Activated CD4-positive, alpha-beta T cell treated with anti-CD3 and anti-CD28 coated beads for 36 hours (primary cell): ENCODE measurements at places on chromosomes 1 and 21. TPM values are rescaled to one million over a fixed set of nuclear protein-coding genes. Genes with fewer than 3 reads are reported as not detected.

GRCh38 chr21:21688889-21689288 is 690.7 kb downstream of the NCAM2 start:
- H3K4me1 ChIP-seq: no peaks in the 10 kb centered on the region
- DNase-seq: peak; percentile 8
- H3K4me3 ChIP-seq: no peak overlapping the region
- H3K36me3 ChIP-seq: no peaks in the 10 kb centered on the region
- no peaks in the 10 kb centered on the region for H3K27me3 ChIP-seq

GRCh38 chr1:30995990-30996612 is 69.4 kb downstream of the PUM1 start:
- no peak for DNase-seq
- H3K27ac ChIP-seq: no peak overlapping the region
- no peak overlapping the region for H3K4me3 ChIP-seq
- H3K4me1 ChIP-seq: peaks cover 49% of the 10 kb centered on the region

DNA sequence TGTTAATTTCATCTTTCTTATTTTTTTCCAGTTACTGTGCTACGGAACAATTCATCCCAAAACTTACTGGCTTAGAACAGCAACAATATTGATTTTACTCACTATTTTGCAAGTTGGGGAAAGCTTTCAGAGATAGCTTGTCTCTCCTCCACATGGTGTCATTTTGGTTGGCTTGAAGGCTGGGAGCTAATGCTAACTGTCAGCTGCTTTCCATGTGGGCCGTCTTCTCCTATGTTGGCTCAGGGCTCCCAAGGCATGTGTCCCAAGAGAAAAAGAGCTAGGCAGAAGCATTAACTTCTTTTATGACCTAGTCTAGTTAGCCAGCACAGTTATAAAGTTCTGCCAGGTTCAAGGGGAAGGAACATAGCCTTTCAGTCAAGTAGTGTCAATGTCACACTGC is 33.9 kb upstream of the CASQ2 start:
- no peak overlapping the region for H3K27ac ChIP-seq
- H3K36me3 ChIP-seq: no peaks in the 10 kb centered on the region
- DNase-seq: no peak

Gene ABL2
- 8.4 TPM for total RNA-seq

GRCh38 chr21:41289431-41289830 is 27.2 kb upstream of the FAM3B start:
- H3K27ac ChIP-seq: no peak overlapping the region
- no peak for DNase-seq
- no peaks in the 10 kb centered on the region for H3K36me3 ChIP-seq
- peaks cover 6% of the 10 kb centered on the region for H3K4me1 ChIP-seq

Gene CTTNBP2NL
- 3.3 TPM for total RNA-seq

DNA sequence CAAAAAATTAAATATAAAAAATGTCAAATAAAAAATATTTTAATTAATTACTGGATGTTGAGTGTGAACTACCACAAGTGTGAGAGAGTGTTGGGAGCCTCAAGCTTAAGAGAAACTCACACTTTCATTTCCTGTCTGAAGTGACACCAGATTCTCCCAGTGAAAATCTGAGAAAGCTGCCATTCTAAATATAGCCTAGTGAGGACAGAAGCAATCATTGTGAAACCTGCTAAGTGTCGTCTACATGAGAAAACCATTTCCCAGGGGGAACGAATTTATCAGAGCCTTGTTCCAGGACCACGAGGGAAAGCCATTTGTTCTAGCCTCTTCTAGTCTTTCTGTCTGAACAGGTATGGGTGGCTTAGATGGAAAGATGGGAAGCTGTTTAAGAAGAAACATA is 329.3 kb upstream of the PRMT6 start:
- H3K4me3 ChIP-seq: no peak overlapping the region
- DNase-seq: no peak
- no peaks in the 10 kb centered on the region for H3K27me3 ChIP-seq

Gene PRR9
- not detected for total RNA-seq

DNA sequence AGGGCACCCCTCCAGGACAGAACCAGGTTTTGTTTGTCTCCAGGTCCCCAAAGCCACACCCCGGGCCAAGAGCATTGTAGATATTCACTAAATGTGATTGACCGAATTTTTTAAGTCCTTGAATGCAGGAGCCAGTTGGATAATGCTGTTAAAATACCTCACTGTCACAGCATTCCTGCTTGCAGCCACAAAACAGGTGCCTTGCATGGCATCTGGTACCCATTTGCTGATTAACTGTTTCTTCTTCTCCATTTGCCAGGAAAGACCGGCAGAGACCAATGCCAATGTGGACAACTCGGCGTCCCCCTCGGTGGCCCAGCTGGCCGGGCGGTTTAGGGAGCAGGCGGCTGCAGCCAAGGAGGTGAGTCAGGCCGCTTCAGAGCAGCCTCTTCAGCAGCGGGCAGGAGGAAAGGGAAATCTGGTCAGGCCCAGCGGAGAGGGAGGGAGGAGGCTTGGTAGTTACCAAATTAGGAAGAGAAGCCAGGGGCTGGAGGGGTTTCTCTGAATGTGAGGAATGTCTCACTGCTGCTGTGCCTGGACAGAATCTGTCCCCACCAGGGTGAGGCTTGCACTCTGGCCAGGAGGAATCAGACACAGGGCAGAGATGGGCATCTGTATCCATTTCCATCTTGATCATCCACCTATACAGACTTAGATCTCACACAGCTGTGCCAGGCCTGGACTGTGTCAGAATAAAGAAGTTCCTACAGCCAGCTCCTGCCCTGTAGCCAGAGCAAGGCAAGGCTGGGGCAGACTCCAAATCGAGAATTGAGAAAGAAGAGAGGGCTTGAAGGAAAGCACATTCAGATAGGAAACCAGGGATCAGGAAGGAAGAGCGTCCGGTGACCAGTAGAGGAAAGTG is 37.9 kb upstream of the MPZL1 start:
- peak overlapping the region; percentile 42 for H3K27ac ChIP-seq
- H3K4me3 ChIP-seq: no peak overlapping the region
- no peaks in the 10 kb centered on the region for H3K27me3 ChIP-seq

- DNase-seq: no peak
- no peaks in the 10 kb centered on the region for H3K36me3 ChIP-seq
- H3K27me3 ChIP-seq: peaks cover 8% of the 10 kb centered on the region
- no peak overlapping the region for H3K27ac ChIP-seq
Observed at GRCh38 chr1:14437417-14437918, 161.0 kb upstream of the KAZN start.

Gene SLFNL1
- total RNA-seq: 0.14 TPM

- no peak for DNase-seq
- H3K4me3 ChIP-seq: no peak overlapping the region
- H3K4me1 ChIP-seq: no peaks in the 10 kb centered on the region
Observed at GRCh38 chr1:97190326-97190725, 468.7 kb downstream of the PTBP2 start.

- no peak overlapping the region for H3K27ac ChIP-seq
- H3K36me3 ChIP-seq: no peaks in the 10 kb centered on the region
- peak; percentile 91 for DNase-seq
- peaks cover 7% of the 10 kb centered on the region for H3K4me1 ChIP-seq
Observed at GRCh38 chr1:904310-904950, 19.3 kb upstream of the SAMD11 start.

Gene MFN2
- 71.6 TPM for total RNA-seq

DNA sequence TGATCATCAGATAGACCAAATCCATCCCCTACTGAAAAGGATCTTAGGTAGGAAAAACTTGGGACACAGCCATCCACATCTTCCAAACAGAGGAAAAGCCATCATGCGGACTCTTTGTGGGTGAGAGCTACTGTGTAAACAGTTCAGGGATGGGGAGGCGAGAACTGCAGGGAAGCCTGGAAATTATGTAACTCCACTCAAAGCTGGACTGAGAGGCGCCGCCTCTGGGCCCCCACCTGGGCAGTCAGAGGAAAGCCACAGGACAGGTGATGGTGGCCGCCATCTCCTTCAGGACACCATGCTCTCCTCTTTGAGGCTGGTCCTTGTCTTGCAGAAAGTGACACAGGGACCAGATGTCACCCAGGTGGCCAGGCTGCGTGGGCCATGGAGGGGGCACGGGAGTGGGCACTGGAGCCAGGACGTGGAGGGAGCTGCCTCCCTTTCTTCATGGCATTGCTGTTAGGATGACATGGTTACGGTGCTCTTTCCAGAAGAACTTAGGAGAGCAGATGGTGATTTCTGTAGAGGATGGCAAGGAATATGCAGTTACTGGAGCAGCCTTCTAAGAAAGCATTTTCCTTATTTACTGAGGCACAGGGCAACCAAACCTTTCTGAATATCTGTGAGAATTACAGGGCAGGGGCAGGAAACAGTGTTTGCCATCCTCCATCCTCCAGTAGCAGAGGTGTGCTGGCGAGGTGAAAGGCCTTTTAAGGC is 32.0 kb upstream of the TDRD10 start:
- no peak overlapping the region for H3K27ac ChIP-seq
- peaks cover 39% of the 10 kb centered on the region for H3K4me1 ChIP-seq
- H3K36me3 ChIP-seq: peaks cover 2% of the 10 kb centered on the region

Gene MCOLN2
- total RNA-seq: 32.9 TPM

Gene MYOM3
- not detected for total RNA-seq

DNA sequence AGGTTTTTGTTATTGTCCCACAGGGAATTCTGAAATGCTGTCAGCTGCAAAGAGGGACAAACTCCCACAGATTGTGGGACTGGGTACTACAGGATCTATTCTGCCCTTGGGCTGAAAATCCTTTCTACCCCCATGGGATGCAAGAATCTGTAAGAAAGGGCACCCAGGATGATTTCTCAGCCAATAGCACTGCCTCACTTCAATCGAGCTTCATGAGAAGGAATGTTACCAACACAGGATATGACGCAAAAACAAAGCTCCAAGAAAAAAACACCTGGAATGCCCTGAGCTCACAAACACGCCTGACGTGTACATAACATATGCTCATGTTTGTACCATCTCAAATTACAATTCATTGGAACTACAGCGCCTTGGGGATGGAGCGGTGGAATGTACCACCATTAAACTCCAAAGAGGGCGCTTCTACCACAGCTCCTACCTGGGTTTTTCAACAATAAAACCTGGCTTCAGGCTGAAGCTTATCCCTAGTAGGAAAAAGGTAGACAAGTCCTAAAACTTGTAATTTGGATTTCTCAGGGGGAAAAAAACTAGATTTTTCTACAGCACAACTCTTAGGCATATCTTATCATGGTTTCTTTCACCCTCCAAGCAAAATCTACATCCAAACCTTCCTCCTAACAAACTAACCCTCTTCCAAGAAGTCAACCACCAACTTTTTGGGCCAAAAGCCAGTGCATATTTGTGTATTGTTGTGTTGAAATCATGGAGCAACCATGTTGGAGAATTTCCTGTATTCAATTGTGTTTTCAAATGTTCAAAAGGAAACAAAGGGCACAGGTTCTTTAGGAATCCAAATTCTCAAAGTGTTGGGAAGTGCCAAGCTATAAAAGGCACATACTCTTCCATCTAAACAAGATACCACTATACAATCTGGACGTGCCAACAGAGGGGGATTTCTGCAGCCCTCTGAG is 78.9 kb downstream of the TGFBR3 start:
- peaks cover 60% of the 10 kb centered on the region for H3K4me1 ChIP-seq
- DNase-seq: no peak
- no peak overlapping the region for H3K27ac ChIP-seq
- no peaks in the 10 kb centered on the region for H3K36me3 ChIP-seq
- peaks cover 1% of the 10 kb centered on the region for H3K27me3 ChIP-seq

Gene FUCA1
- 4.5 TPM for total RNA-seq

Gene FCRL2
- not detected for total RNA-seq

GRCh38 chr1:246157516-246157915 is 349.6 kb downstream of the SMYD3 start:
- no peak overlapping the region for H3K27ac ChIP-seq
- no peaks in the 10 kb centered on the region for H3K4me1 ChIP-seq
- no peaks in the 10 kb centered on the region for H3K27me3 ChIP-seq
- DNase-seq: no peak
- H3K4me3 ChIP-seq: no peak overlapping the region

- H3K27ac ChIP-seq: no peak overlapping the region
- no peak overlapping the region for H3K4me3 ChIP-seq
- DNase-seq: no peak
- peaks cover 2% of the 10 kb centered on the region for H3K4me1 ChIP-seq
- no peaks in the 10 kb centered on the region for H3K36me3 ChIP-seq
- H3K27me3 ChIP-seq: peaks cover 2% of the 10 kb centered on the region
Observed at GRCh38 chr1:206839006-206839560, 26.3 kb upstream of the IL20 start.

- no peaks in the 10 kb centered on the region for H3K36me3 ChIP-seq
- no peaks in the 10 kb centered on the region for H3K4me1 ChIP-seq
Observed at GRCh38 chr1:156616463-156616862, 2.8 kb upstream of the HAPLN2 start.

Gene PTPRF
- total RNA-seq: 6.8 TPM

GRCh38 chr1:229736376-229736775 is 110.3 kb downstream of the URB2 start:
- no peak for DNase-seq

DNA sequence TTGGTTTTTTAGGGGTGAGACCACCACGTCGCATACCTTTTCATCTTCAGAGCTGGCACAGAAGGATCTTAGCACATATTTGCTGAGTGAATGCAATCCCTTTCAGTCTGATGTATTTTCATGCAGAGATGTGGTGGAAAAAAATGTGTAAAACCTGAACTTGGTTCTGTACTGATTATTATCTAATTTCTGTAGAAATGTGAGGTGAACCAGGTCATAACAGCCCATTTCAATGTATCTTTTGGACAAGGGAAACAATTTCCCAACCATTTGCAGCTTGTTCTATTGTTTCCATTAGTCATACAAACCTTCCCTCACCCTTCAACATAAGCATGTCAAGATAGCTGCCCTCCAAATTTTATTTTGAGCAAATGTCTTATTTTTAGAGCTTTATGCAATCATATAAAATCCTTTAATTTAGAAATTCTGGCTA is 46.8 kb upstream of the RUNX1 start:
- H3K27ac ChIP-seq: peak overlapping the region; percentile 86
- DNase-seq: peak; percentile 20
- H3K4me1 ChIP-seq: peaks cover 50% of the 10 kb centered on the region
- no peak overlapping the region for H3K4me3 ChIP-seq
- H3K27me3 ChIP-seq: peaks cover 2% of the 10 kb centered on the region

Gene DIO1
- total RNA-seq: not detected

- H3K4me1 ChIP-seq: no peaks in the 10 kb centered on the region
- H3K27ac ChIP-seq: no peak overlapping the region
- H3K27me3 ChIP-seq: peaks cover 2% of the 10 kb centered on the region
- H3K4me3 ChIP-seq: no peak overlapping the region
Observed at GRCh38 chr1:168609741-168610510, 33.5 kb downstream of the XCL1 start.

DNA sequence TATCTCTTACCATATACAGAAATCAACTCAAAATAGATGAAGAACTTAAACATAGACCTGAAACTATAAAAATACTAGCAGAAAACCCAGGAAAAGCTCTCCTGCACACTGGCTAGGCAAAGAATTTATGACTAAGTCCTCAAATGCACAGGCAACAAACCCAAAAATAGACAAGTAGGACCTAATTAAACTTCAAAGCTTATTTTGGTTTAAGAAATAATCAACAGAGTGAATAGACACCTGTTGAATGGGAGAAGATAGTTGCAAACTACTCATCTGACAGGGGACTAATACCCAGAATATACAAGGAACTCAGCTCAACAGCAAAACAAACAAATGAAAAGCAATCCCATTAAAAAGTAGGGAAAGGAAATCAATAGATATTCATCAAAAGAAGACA is 40.7 kb downstream of the WARS2 start:
- H3K4me3 ChIP-seq: no peak overlapping the region
- DNase-seq: no peak
- H3K4me1 ChIP-seq: no peaks in the 10 kb centered on the region
- H3K27ac ChIP-seq: no peak overlapping the region
- H3K27me3 ChIP-seq: no peaks in the 10 kb centered on the region

Gene PLA2G2F
- total RNA-seq: not detected
